IMR-90 (cell line): ENCODE measurements at places on chromosomes 11 and 22. TPM values are rescaled to one million over a fixed set of nuclear protein-coding genes. Genes with fewer than 3 reads are reported as not detected.
A peak's percentile ranks its signal among the peaks of the same experiment; 100 is the strongest.

GRCh38 chr11:91819777-91820176 lies 404.8 kb upstream of the FAT3 start:
- DNase-seq = no peak

DNA sequence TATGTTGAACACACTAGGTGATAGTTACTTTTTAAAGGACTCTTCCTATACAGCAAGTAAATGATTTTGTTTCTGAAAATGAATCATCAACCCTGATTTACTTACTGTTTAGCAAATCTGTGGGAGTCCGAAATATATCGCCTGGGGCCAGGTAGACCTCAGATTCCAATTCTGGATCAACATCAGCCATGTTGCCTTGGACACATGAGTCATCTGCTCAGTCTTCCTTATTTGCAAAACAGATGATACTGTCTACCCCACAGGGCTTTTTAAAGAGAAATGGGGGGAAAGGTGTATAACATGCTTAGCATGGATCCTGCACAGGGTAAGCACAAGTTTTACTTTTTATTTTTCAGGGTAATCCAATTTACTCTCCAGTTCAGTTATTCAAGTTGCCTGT lies 324.2 kb downstream of the TENM4 start:
- no peak for DNase-seq

GRCh38 chr11:3920148-3920852 lies 64.8 kb downstream of the STIM1 start:
- peak; percentile 67 for DNase-seq

- DNase-seq = no peak
Measured at GRCh38 chr11:62856333-62856895, 17.0 kb upstream of the WDR74 start.

- DNase-seq = no peak
Measured at GRCh38 chr22:26768952-26769351, 111.6 kb downstream of the MIAT start.

GRCh38 chr11:975827-976226 lies 50.2 kb downstream of the AP2A2 start:
- peak; percentile 52 for DNase-seq

- no peak for DNase-seq
Measured at GRCh38 chr11:92857407-92857806, 112.0 kb upstream of the MTNR1B start.

GRCh38 chr11:34642873-34643272 lies 22.0 kb downstream of the EHF start:
- no peak for DNase-seq

GRCh38 chr11:134050541-134051383 lies 18.1 kb upstream of the JAM3 start:
- peak; percentile 49 for DNase-seq

GRCh38 chr22:27245056-27245455 lies 556.5 kb downstream of the MN1 start:
- no peak for DNase-seq

DNA sequence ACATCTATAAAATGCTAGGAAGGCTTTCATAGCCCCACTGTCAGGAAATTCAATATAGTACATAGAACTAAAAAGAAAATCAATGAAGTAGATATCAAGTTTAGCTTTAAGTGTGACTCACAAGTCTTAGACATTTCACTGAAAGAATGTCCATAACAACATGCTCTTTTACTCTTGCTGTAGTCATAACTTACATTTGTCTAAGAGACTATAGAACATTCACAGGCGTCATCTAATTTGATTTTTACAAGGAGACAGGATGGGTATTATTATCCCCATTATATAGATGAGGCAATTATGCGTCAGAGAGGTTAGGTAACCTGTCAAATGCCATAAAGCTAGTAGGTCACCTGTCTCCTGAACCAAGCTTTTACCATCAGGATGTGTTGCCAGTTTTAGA lies 36.9 kb downstream of the BDNF start:
- no peak for DNase-seq

- DNase-seq = no peak
Measured at GRCh38 chr22:44047891-44048301, 23.8 kb downstream of the PARVB start.

DNA sequence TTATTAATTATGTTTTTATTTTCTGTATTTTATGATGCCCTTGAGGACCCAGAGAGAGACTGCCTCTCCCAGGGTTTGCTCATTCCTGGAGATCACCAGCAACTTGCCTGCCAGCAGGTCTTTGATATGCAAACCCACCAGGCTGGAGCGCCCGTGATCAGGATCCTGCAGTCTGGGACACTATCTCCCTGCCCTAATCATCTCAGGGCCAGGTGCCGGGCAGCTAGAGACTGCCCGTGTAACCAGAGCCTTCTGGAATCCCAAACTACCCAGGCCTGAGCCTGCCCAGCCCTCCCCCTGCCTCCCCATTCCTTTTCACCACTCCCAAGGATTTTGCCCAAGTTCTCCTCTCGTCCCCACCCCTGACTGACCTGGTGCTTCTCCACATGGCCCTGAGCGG lies 52.2 kb upstream of the B3GAT1 start:
- no peak for DNase-seq

- no peak for DNase-seq
Measured at GRCh38 chr22:17795661-17796548, 21.6 kb upstream of the BID start.

GRCh38 chr11:32113200-32113919 lies 22.5 kb downstream of the RCN1 start:
- DNase-seq = no peak

DNA sequence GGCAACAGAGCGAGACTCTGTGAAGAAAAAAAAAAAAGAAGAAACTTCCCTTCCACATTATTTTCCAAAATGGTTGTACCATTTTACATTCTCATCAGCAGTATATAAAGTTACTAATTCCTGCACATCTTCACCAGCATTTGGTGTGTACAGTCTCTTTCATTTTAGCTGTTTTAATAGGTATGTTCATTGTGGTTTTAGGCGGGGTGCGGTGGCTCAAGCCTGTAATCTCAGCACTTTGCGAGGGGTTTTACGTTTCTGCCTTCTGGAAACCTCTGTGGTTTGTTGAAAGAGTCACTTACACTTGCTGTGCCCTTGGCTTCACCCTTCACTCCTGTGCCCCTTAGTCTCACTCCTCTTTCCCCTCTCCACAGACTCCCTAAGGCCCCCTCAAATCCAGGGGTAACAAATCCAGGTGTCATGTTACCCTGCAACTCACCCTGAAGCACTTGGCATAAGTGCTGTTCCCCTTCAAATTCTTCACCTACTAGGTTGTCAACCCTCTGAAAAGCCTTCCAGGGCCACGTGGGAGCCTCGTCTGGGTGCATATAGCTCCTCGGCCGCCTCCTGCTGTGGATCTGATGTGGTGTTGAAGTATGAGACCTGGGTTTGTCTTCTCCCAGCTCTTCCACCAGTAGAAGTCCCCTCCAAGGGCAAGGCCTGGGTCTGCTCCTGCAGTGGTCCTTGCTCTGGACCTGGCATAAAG lies 20.8 kb downstream of the TOB2 start:
- no peak for DNase-seq

DNA sequence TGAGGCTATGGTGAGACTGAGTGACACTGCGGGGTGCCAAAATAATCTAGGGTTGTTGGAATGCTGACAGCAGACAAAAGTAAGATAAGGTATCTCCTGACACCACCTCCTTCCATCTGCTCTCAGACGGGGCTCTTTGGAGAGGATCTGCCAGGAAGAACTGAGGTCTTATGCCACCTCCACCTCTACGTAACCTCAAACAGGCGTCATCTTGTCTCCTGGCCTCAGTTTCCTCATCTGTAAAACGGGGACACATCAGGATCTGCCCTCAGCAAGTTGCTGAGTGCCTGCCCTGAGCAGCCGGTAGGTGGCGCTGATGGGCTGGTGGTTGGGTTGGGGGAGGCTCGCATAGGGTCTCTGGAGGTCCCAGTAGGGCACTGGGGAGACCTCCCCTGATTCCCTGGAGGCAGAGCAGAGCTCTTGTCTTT lies 1.7 kb upstream of the MYEOV start:
- DNase-seq = no peak

DNA sequence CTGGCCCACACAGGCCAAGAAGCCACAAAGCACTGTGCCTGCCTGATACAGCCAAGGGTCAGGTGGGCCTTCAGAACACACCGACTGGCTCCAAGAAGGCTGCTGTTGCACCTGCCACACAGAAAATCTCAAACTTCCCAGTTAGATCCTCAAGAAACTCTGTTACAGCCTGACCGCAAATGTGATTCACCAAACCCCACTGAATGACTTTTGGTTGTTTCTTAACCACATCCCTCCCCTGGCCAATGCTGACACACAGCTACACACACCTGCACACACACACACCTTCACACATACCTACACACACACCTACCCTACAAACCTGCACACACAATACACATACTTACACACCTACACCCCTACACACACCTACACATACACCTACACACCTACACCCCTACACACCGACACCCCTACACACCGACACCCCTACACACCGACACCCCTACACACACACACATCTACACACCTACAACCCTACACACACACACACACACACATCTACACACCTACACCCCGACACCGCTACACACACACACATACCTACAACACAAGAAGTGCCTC lies 31.5 kb downstream of the CDKN1C start:
- no peak for DNase-seq

- no peak for DNase-seq
Measured at GRCh38 chr11:2464451-2465165, 19.8 kb downstream of the KCNQ1 start.

DCDC1 gene
- total RNA-seq = under 0.01 TPM in 1 of 2 replicates, not detected in the other

MICALL1 gene
- 12.2 and 12.4 TPM in 2 replicates for total RNA-seq

ZNF280B gene
- total RNA-seq = 1.4 and 1.9 TPM in 2 replicates

HTATIP2 gene
- total RNA-seq = 7.2 and 13.6 TPM in 2 replicates

MISFA gene
- total RNA-seq = 1.1 TPM in 1 of 2 replicates, not detected in the other

MGAT3 gene
- total RNA-seq = 0.28 and 0.36 TPM in 2 replicates

SPI1 gene
- not detected in 2 replicates for total RNA-seq

MMP11 gene
- 1.4 and 2.2 TPM in 2 replicates for total RNA-seq

FGF4 gene
- total RNA-seq = not detected in 2 replicates

RAC2 gene
- total RNA-seq = 10.0 and 11.1 TPM in 2 replicates

RASD2 gene
- under 0.01 TPM in 2 replicates for total RNA-seq
